ENCODE measurements at places on chromosomes 5 and 9.

- DNase-seq = no peak
Measured at GRCh38 chr9:27126670-27127069, 17.6 kb downstream of the TEK start.

DNA sequence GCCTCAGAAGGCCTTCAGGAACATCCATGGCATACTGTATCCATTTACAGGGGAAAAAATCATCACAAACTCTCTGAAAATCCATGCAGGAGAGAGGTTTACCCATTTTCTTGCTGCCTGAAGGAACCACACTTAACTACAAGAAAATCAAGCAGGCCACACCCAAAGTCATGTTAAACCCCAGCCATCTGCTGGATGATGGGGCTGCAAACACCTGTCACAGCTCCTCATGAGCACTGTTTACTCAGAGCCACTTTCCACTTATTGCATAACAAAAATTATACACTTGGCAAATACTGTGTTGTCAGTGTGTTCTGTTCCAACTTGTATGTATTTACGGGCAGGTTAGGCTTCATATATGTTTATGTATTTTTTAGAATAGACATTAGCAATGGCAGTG, 35.8 kb downstream of the PPIC start:
- DNase-seq = no peak

- DNase-seq = no peak
Measured at GRCh38 chr5:8350644-8351339, 481.8 kb downstream of the MTRR start.

GRCh38 chr9:73050065-73050816, 97.4 kb upstream of the ALDH1A1 start:
- no peak for DNase-seq

- DNase-seq = no peak
Measured at GRCh38 chr5:14281746-14282181, 138.6 kb downstream of the TRIO start.

- no peak for DNase-seq
Measured at GRCh38 chr9:73154271-73154670, 2.6 kb downstream of the ANXA1 start.

DNA sequence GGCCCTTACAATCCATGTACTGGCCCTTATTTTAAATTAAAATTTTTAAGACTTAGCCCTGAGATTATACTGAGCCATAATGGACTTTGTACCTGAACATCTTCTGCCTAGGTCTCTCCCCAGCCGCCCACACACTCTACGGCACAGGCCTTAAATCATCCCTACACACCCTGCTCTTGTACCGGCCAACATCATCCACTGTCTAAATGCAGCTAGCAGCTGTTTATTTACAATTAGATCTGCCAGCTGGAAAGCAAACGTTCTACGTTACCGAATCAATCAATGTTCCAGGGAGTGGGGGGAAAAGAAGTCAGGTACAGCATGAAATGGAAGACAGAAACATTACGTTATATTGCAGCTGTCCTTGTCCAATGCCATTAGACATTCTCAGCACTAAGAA, 88.4 kb upstream of the GRAMD2B start:
- no peak for DNase-seq

DNA sequence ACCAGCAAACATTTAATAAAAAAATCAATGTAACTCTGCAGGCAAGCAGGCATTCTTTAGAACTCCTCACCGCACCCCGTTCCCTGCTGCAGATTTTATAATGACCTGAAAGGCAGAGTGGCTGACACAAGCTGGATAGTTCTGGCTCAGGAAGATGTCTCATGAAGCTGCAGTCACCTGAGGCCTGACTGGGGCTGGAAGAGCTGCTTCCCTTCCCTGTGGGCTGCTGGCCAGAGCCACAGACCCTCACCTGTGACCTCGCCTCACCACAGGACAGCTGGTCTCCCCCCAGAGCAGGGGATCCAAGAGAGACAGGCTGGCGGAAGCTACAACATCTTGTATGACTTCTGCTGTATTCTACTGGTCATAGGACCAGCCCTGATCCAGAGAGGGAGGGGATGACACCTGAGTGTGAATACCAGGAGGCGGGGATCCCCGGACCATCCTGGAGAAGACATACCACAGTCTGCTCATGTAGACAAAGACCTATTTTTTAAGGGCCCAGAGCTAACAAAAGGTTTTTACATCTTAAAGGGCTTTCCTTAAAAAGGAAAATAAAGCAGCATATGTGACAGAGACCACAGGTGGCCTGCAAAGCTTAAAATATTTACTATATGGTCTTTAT, 43.9 kb downstream of the RAPGEF1 start:
- DNase-seq = no peak

GRCh38 chr9:124769549-124770358, 1.4 kb downstream of the NR6A1 start:
- no peak for DNase-seq
